GM12878 (cell line): ENCODE measurements at places on chromosomes 1 and 21. TPM values are rescaled to one million over a fixed set of nuclear protein-coding genes. Genes with fewer than 3 reads are reported as not detected.

GRCh38 chr21:46069166-46069565, 28.7 kb upstream of the COL6A2 start:
- H3K4me1 ChIP-seq: no peaks in the 10 kb centered on the region
- no peak overlapping the region for H3K4me3 ChIP-seq
- H3K36me3 ChIP-seq: no peaks in the 10 kb centered on the region

Gene CAMTA1
- total RNA-seq: 51.0 and 63.4 TPM in 2 replicates

- no peak overlapping the region for H3K27ac ChIP-seq
- no peaks in the 10 kb centered on the region for H3K36me3 ChIP-seq
- H3K4me3 ChIP-seq: no peak overlapping the region
- H3K27me3 ChIP-seq: 0 out of 2 replicates have a peak, but pooled peaks cover 2% of the 10 kb centered on the region
These were observed 155.4 kb downstream of the URB2 start for GRCh38 chr1:229781453-229781852.

GRCh38 chr1:206098242-206098919, 18.8 kb downstream of the AVPR1B start:
- H3K4me1 ChIP-seq: no peaks in the 10 kb centered on the region; the same call in 1 of the 2 replicates
- DNase-seq: no peak
- no peak overlapping the region for H3K4me3 ChIP-seq

Gene PIGR
- 4.7 and 5.0 TPM in 2 replicates for total RNA-seq

- H3K4me3 ChIP-seq: no peak overlapping the region
- H3K36me3 ChIP-seq: no peaks in the 10 kb centered on the region
- H3K4me1 ChIP-seq: no peaks in the 10 kb centered on the region
These were observed 67.5 kb upstream of the GFI1 start for GRCh38 chr1:92554216-92554615.

GRCh38 chr1:160836561-160836960, 26.1 kb downstream of the CD244 start:
- no peaks in the 10 kb centered on the region for H3K27me3 ChIP-seq
- H3K36me3 ChIP-seq: no peaks in the 10 kb centered on the region
- peak overlapping the region; percentile 87; the same call in 1 of the 2 replicates for H3K27ac ChIP-seq
- no peak overlapping the region for H3K4me3 ChIP-seq

Gene FDPS
- total RNA-seq: 507 and 547 TPM in 2 replicates

Gene CR1
- 7.3 and 7.8 TPM in 2 replicates for total RNA-seq

Gene VWA1
- total RNA-seq: 1.7 and 1.8 TPM in 2 replicates

Gene LYST
- 6.5 and 9.7 TPM in 2 replicates for total RNA-seq

Gene FBXO2
- 0.32 and 0.41 TPM in 2 replicates for total RNA-seq

GRCh38 chr1:91564888-91565701, 64.4 kb downstream of the CDC7 start:
- H3K4me3 ChIP-seq: no peak overlapping the region
- H3K27me3 ChIP-seq: no peaks in the 10 kb centered on the region
- H3K36me3 ChIP-seq: no peaks in the 10 kb centered on the region
- no peak overlapping the region for H3K27ac ChIP-seq
- no peak for DNase-seq

- H3K27ac ChIP-seq: no peak overlapping the region
- no peaks in the 10 kb centered on the region for H3K36me3 ChIP-seq
- no peaks in the 10 kb centered on the region for H3K4me1 ChIP-seq
- no peak overlapping the region for H3K4me3 ChIP-seq
- no peaks in the 10 kb centered on the region for H3K27me3 ChIP-seq
- DNase-seq: no peak
These were observed 184.8 kb downstream of the BRINP2 start for GRCh38 chr1:177355575-177355974.

Gene RIPPLY3
- not detected in 2 replicates for total RNA-seq

Gene SLC16A4
- total RNA-seq: not detected in 2 replicates

Gene F3
- 0.33 and 0.48 TPM in 2 replicates for total RNA-seq

Gene TAL1
- 0.05 TPM in 2 replicates for total RNA-seq

Gene OR2AK2
- total RNA-seq: not detected in 2 replicates

Gene HPDL
- 54.6 and 60.2 TPM in 2 replicates for total RNA-seq
